Posterior cingulate gyrus (tissue), 11 donors: ENCODE measurements at places on chromosomes 2 and 18.

DNA sequence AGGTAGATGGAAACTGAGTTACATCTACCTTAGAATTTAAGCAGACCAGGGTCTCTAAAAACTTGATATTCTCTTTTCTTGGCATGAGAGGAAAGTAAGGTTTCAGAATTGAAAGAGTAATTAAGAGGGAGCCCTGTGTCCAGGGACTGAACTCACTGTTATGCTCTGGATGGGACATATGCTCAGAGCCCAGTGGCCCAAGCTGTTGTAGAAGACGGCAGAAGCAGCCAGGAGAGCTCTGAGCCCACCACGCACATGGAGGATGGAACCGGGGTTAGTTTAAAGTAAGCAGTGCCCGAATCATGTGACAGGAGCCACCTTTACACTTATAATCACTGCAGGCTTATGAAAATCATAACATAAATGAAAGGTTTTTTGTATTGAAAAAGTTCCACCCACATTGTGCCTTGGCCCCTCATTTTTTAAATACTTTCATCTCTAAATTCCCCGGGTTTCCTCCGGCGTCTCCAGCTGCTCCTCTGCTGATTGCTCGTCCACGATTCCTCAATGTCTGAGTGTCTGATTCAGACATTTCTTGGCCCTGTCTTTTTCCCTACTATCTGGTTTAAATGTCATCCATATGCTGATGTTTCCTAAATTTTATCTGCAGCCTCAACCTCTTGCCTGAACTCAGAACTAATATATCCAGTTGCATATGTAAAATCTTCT lies 36.1 kb upstream of the SPTBN1 start:
- no peak for DNase-seq

- DNase-seq: no peak
Observed at GRCh38 chr2:108167699-108168098, 72.1 kb upstream of the SULT1C3 start.

GRCh38 chr2:8196316-8196715 lies 485.5 kb upstream of the ID2 start:
- no peak for DNase-seq

GRCh38 chr2:130849896-130850787 lies 13.4 kb downstream of the ARHGEF4 start:
- DNase-seq: no peak

- no peak for DNase-seq
Observed at GRCh38 chr2:112699984-112700667, 20.7 kb upstream of the NT5DC4 start.

DNA sequence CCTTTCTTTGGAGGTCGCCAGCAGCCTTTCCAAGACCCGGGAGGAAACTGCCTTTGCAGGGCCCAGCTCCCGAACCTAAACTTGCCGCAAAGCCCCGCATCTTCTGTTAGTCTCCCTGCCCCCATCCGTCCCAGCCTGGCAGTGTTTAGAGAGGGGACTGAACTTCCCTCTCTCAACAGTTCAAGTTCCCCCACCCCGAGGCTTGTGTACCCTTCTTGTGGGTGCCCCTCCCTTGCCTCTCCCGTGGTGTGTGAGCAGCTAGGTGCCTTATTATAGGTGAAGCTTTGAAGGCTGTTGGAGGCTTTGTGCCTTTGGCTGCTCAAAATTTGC lies 1.4 kb downstream of the LBH start:
- no peak for DNase-seq

GRCh38 chr2:68418419-68418818 lies 48.7 kb downstream of the FBXO48 start:
- DNase-seq: no peak

DNA sequence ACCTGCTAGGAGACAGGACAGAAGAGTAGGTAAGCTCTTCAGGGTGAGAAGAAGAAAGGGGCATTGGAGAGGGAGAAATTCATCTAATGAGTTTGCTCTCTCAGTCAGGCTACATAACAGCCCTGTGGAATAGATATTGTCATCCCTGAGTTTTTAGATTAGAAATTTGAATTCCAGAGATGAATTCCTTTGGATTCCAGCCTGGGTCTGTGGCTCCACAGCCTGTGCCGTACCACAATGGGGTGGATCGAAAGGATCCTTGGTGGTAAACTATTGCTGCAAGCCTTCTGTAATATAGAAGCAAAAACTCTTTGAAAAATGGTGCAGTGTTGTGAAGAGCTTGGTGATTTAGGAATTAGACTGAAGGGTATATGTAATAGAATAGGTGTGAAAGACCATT lies 21.0 kb downstream of the MYO1B start:
- no peak for DNase-seq

DNA sequence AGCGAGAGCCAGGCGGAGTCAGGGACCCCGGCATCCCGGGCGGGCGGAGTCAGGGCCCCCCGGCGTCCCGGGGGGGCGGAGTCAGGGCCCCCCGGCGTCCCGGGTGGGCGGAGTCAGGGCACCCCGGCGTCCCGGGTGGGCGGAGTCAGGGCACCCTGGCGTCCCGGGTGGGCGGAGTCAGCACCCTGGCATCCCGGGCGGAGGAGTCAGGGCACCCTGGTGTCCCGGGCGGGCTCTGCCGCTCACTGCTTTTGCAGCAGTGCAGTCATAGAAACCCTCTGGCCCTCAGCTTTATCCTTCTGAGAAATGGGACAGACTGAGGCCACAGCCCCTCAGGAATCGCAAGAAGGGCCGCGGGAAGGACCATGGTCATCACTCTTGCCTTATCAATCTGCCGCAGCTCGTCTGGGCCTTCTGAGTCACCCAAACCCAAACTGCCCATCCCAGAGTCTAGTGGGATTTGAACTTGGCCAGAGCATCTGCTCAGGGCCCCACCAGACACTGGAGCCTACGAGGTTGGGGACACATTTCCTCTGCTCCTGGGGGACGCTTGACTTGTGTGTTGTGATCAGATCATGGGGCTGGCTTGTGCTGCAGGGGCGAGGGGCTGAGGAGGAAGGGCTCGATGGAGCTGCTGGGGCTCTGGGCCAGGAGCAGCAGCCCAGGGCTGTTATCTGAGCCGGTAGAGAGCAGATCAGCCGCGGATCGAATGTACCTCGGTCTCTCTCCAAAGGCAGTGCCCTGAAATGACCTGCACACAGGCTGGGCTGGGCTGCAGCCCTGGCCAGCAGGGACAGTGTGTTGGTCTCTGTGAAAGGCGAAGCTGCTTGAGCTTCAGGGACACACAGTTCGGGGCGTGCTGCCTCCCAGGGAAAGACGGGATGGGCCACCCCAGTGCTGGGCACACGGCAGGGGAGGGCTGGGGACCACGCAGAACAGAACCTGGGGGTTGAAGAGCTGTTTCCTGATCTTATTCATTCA lies 290.1 kb upstream of the HDAC4 start:
- DNase-seq: no peak

DNA sequence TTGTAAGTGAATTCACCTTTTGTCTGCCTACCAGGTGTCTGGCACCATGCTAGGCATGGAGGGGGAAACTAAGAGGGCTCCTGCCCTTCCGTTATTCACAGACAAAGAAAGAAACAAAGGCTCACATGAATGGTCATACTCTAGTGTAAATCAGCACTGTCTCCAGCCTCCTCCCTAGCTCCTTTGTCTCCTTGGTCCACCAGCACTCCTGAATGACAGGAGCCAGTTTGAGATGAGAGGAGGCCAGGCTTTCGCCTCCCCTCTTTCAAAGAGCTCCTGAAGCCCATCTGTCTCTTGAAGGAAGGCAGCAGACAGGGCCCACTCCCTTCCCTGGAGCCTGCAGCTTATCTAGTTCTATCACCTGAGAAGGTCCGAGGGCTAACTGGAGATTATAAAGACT lies 18.7 kb downstream of the SATB2 start:
- DNase-seq: no peak

DNA sequence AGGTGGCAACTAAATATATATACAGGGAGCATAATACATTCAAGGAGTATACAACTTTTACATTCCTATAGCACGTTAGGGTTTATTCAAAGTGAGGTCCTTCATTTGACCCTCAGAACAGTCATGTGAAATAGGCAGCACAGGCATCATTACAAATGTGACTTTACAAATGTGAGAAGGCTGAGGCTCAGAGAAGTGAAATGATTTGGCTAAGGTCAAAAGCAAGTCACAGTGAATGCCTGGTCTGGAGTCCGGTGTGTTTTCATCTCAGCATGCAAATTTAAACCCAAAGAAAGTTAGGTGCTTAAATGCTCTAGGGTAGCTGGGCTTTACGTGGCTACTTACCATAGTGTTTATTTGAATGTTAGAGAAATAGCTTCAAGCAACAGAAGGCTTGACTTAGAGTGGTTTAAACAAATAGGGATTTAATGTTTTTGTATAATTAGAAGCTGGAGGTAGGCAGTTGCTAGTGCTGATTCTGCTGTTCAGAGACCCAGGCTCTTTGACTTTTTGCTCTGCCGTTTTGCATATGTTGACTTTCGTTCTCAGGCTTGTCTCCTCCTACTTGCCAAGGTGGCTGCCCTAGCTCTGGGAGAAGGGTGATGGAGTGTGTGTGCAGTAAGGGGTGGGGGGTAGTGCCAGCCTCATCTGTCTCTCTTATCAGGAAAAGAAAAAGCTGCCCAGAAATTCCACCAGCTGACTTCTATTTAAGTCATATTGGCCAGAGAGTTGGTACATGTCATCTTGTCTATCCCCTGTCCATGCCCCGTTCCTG lies 89.2 kb downstream of the PLCL1 start:
- no peak for DNase-seq

DNA sequence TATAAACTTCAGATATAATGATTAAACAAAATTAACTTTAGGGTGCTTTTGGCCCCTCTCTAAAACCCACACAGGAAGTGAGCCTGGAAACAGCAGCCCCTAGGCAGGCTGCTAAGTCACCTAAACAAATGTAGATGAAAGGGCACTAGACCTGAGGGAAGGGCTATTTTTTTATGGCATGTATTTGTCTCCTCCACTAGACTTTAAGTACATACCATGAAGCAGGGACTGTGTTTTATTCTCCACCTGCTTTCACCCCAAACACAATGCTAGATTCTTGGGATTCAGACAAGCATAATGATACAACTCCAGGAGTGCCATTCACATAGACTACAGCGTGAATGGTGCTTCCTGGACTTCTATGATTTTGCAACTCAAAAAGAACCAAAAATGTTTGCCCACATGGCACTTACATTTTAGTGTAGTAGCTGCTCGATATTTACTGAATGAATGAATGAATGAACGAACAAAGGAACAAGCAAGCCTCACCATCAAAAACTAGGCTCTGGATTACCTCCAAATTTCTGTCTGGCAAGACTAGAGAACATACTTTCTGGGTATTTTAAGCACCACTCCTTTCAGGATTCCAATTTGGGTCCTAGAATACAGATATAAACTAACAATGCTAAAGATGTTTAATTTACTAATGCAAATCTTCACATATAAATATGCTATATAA lies 10.1 kb downstream of the ATAD2B start:
- DNase-seq: no peak

DNA sequence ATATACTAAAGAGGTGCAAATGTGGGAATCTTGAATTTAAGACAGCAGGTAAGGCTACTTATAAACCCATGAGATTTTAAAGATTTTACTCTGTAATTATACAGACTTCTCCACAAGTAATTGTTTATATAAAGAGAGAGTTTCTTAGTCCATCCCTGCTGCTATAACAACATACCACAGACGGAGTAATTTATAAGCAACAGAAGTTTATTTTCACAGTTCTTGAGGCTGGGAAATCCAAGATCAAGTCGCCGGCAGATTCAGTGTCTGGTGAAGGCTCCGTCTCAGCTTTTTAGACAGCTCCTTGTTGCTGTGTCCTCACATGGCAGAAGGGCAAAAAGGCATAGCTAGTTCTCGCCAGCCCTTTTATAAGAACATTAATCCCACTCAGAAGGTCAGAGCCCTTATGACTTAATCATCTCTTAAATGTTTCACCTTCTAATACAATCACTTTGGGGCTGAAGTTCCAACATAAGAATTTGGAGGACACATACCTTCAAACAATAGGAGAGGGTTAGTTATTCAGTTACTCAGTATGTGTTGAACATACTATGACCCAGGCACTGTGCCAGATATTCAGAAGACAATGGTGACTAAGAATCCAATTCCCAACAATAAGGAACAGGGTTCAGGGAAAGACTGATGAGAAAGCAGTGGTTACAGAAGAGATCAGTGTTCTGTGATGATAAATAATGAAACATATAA lies 466.0 kb downstream of the RIT2 start:
- no peak for DNase-seq

- no peak for DNase-seq
Observed at GRCh38 chr2:239602290-239603282, 201.8 kb upstream of the HDAC4 start.

GRCh38 chr2:169653636-169654035 lies 40.6 kb downstream of the CFAP210 start:
- DNase-seq: no peak

DNA sequence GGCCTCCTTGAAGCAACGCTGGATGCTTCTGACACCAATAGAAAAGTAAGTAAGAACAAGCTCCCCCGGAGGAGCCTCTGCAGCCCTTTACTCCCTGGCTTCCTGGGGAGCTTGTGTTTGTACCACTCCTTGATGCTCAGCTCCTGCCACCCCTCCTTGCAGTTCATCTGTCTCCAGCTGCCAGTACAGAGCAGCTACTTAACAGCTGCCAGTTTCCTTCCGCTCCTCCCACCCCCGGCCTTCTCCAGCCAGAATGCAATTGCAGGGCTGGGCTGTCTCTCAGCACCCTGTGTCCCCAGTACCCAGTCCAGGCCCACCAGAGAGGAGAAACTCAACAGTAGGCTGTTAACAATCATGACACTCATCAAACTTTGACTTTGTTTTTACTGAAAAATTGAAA lies 109.4 kb downstream of the AOX1 start:
- DNase-seq: peak; percentile 85

DNA sequence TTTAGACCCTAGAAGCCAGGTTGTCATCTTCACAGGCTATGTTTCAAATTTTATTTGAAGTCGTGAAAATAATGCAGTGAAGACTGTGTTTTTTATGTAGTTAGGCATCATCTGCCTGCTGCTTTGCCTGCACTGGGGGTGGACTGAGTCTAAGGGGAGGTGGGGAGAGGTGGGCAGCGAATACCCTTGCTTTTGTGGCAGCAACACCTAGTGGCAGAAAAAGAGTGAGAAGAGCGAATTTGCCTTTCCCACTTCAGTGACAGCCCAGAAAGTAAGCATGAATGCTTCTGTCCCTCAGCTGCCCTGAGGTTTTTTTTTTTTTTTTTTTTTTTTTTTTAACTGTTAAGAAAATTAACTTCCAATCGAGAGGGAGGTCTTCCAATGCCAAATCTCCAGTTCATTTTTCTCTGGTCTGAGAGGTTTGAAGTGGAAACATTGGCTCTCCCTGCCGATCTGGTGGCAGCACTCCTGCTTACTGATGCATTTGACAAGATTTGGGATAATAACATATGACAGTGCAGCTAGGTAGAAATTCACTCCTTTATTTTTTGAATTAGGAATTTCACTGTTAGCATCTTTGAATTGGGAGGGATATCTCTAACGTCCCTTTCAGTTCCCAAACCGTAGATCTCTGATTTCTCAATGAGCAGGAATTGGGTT lies 60.3 kb upstream of the LYPD6B start:
- DNase-seq: peak; percentile 72

- no peak for DNase-seq
Observed at GRCh38 chr2:155583674-155584195, 748.8 kb downstream of the NR4A2 start.

- DNase-seq: no peak
Observed at GRCh38 chr2:763766-764525, 86.7 kb upstream of the TMEM18 start.
